ENCODE measurements at places on chromosomes 5 and 9.
A peak's percentile ranks its signal among the peaks of the same experiment; 100 is the strongest.

DNA sequence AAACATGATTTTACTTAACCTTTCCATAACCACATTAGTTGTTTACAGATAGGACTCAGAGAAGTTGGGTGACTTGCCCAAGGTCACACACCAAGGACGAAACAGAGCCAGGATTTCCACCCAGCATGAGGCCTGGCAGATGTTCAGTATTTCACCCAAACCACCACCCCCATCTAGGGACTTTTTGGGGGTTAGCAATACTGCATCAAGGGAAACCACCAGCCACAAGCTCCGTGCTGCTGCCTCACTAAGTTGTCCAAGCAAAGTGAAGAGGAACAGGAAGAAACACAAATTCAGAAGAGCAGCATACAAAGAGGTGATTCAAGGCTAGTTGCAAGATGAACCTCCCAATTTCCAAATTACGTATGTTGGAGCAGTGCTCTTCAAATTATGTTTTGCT, 219.6 kb upstream of the RORB start:
- DNase-seq: no peak

- DNase-seq: no peak
Observed at GRCh38 chr9:18009902-18010301, 431.0 kb downstream of the SH3GL2 start.

- DNase-seq: no peak
Observed at GRCh38 chr5:219991-220390, 1.9 kb downstream of the SDHA start.

GRCh38 chr9:85004818-85005413, 335.4 kb downstream of the NTRK2 start:
- DNase-seq: no peak

GRCh38 chr9:134981829-134982228, 64.1 kb upstream of the FCN1 start:
- DNase-seq: no peak

- DNase-seq: peak; percentile 58
Observed at GRCh38 chr5:107542831-107543231, 127.9 kb downstream of the EFNA5 start.

- no peak for DNase-seq
Observed at GRCh38 chr5:54595721-54596120, 78.2 kb downstream of the SNX18 start.

- DNase-seq: no peak
Observed at GRCh38 chr5:68148096-68148495, 67.5 kb upstream of the PIK3R1 start.
